ENCODE measurements at places on chromosomes 11 and 22.

DNA sequence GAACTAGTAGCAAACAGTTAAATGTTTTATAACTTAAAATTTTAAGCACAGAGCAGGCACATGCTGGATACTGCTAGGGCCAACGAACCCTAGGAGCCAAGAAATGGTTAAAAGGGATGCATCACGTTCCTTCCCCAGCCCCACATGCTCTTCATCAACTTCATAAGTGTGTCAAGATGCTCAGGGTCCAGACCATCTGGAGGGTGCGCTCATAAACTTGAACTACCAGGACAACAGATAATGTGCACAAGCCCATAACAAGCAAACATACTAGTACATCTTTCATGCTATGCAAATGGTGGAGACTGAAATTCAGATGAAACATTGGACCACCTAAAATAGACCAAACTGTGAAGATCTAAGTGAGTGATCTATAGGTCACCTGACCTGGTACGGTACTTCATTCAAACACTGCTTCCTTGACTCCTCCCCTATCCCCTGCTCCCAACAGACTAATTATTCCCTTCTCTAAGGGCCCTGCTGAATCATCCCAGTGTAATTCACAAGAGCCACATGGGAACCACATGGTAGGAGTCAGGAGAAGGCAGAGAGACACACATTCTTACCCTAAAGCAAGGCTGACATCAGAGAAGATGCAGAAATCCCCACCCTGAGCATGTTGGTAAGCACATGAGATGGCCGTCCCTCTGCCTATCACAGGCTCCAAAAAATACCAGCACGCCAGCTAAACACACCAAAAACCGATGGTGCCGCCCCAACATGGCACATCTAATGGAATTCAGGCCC, 83.9 kb downstream of the ETS1 start:
- DNase-seq, result no peak

- DNase-seq, result no peak
Measured at GRCh38 chr11:10376061-10376460, 71.2 kb downstream of the ADM start.

GRCh38 chr11:65425971-65426838, 3.6 kb downstream of the NEAT1 start:
- DNase-seq, result peak; percentile 88

DNA sequence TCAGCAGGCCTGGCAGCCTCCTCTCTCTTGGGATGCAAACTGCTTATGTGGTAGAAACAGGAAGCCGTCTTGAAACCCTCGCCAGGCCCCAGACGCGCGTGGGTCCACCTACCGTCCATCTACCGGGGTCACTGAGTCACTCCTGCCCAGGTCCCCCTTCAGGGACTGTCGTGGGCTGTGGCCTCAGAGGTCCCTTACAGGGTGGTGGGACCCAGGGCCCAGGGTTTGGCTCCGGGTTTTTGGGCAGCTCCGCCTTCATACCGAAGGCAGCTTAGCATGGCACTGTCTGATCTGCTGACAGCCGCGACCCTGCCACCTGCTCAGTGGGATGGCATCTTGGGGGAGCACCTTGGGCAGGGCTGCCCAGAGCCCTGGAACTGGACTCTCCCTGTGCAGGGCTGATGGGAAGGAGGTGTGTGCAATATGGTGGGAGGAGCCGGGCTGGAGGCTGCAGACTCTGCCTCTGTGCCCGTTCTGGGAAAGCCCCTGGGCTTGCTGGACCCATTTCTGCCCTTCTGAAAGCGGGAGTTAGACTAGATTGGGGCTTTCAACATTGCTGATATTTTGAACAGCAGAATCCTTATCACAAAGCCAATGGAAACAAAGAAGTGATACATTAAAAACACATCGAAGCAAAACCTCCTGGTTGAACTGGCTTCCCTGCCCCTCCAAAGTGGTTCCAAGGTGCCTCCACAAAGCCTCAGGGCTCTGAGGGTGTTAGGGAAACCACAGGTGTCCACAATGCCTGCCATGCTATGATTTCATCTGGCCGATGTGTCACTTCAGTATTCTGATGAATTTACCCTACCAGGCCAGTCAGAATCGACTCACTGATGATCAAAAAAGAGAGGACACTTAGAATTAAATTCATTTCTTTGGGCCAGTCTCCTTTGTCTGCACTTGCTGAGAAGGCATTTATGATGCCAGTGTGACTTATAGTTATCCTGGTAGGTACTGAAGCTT, 316.5 kb downstream of the KIRREL3 start:
- DNase-seq, result no peak

DNA sequence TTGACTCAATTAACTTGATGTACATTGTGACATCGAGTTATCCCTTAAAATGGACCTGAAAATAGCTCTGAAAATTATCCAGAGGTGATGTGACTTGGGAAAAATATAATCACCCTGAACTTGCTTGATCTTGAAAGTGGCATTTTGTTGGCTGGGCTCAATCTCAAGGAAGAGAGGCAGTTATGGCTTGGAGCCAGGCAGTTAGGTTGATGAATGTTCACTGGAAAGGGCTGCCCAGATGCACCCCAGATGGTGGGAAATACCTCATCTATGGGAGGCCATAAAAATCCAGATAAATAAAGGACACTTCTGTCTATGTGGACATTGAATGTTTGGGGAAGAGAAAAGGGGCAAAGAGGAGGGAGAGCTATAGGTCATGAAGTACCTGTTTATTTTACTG, 55.7 kb upstream of the OR5AN1 start:
- no peak for DNase-seq

DNA sequence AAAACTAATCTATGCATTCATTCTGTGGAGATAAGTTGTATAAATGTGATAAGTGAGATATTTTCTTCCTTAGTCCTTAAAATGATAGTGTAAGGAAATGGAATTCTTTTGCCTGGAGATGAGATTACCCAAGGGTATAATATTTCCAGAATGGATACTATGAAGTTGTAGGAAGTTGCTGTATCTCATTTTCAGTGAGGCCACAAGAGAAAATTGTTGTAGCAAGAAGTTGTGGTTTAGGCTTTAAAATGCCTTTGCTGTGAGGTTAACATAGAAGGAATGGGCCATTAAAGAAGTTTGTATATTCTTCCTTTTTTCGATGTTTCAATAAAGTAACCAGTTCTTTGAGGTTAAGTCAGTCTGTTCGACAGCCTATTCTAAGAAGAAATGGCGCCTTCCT, 50.7 kb upstream of the LIN7C start:
- DNase-seq, result no peak

DNA sequence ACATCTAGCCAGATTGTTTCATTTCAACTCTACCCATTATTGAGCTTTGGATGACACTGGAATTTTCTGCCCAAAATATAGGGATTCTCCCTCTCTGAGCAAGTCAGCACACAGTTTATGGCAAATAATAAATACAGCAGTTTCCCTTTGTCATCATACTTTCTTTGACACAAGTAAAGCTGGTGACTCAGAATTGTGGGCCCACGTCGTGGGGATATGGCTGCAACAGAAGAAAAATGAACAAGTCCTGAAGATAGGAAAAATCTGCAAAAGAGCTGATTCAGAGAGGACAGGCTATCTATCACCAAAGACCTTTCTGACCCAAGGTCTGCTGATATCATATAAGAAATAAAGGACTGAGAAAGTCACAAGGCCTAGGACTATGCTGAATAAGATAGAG, 236.3 kb upstream of the ZC3H12C start:
- no peak for DNase-seq

- DNase-seq, result no peak
Measured at GRCh38 chr22:47409539-47410275, 647.3 kb downstream of the TBC1D22A start.

- DNase-seq, result no peak
Measured at GRCh38 chr22:26983311-26983710, 325.9 kb downstream of the MIAT start.

- no peak for DNase-seq
Measured at GRCh38 chr11:3162410-3163240, 2.5 kb downstream of the OSBPL5 start.

DNA sequence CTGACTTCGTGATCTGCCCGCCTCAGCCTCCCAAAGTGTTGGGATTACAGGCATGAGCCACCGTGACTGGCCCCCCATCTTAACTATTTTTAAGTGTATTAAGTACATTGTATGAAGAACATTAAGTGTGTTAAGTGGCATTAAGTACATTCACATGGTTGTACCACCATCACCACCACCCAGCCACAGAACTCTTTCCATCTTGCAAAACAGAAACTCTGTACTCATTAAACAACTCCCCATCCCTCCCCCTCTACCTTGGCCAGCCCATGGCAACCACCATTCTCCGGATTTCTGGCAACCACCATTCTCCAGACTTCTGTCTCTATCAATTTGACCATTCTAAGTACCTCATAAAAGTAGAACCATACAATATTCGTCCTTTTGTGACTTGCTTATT, 17.8 kb upstream of the PEX26 start:
- no peak for DNase-seq

- no peak for DNase-seq
Measured at GRCh38 chr11:134636071-134636470, 224.0 kb upstream of the B3GAT1 start.

DNA sequence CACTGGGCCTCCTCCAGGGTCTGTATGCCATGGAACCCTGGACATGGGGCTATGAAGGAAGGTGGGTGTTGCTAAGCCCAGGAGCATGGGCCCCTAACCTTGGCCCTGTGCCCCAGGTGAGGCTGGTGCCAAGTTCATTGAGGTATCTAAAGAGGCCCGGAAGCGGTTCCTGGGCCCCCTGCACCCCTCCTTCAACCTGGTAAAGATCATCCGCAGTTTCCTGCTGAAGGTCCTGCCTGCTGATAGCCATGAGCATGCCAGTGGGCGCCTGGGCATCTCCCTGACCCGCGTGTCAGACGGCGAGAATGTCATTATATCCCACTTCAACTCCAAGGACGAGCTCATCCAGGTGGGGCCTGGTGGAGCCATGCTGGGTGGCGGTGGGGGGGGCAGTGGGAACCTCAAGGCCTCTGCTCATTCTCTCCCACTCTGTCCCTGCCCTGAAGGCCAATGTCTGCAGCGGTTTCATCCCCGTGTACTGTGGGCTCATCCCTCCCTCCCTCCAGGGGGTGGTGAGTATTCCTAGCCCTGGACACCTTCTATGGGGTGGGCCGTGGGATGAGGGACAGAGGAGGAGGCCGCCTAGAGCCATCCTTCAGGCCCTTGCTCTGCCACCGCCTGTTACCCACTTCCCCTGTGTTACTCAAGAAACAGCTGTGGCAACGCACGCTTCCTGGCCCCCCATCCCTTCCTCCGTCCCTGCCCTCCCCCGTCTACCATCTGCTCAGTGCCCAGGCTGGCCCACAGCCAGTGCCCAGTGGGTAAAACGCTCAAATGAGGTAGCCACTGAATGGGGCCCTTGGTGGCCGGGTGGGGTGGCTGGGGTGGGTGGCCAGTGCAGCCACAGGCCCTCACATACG, 3.0 kb downstream of the PNPLA2 start:
- no peak for DNase-seq

DNA sequence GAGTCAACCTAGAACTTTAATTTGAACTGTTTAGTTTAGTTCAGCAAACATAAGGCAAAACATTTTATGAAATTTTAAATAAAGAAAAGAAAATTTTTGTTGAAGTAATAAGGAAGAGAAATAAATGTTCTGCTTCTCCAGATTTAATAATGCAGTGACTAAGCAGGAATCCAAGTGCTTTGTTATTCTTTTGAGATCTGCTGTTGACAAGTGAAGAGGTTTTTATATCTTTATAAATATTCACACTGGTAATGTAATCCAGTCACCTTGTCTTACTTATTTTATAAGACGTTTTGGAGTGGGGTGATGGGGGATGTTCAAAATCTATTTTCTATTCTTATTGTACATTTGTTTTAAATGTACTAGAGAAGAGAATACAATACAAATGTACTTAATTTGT, 725.9 kb upstream of the CCDC179 start:
- DNase-seq, result no peak

DNA sequence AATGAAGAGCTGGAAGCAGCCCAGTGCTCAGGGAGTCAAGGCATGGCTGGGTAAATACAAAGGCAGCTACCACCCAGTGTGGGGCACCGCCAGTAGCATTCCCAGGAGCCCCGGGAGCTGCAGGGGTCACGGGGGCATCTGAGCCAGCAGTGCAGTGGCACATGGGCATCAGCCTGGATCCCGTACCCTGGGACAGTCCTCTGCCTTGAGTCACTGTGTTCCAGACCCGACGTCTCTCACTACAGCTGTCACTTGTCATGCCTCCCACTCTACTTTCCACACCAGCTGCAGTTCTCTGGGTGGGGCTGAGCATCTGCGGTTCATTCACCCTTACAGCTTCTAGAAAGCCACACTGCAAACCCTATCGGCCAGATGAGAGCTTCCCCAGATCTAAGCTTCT, 29.6 kb downstream of the DHCR7 start:
- no peak for DNase-seq

DNA sequence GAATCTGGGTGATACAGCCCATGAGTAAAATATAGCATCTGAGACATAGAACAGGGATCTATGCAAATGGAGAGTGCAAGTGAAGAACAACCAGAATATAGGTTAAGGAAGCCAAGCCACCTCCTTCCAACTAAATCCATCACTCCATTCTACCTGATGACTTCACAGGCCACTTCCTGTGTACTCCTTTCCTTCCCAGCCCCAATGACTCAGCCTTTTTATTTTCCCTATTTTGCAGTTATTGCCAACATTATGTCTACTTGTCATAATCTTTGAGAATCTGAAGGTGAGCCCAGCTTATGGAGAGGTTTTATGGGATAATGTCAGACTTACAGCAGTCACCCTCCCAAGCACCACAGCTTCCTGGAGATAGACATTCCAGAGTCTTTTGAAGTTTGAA, 1.4 kb upstream of the OR52M1 start:
- no peak for DNase-seq

DNA sequence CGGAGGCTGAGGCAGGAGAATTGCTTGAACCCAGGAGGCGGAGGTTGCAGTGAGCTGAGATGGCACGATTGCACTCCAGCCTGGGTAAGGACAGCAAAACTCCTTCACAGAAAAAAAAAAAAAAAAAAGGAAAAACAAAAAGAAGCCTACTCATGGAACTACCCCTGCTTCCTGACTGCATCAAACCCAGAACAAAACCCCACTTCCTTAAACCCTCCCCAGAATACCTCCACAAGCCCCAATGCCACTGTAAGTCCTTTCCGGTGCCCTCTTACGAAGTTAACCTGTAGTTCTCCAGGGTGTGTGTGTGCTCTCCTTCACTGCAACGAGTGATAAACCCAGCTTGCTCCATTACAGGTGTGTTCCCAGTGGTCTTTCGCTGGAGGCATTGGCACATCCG, 8.6 kb upstream of the TOLLIP start:
- DNase-seq, result no peak

- no peak for DNase-seq
Measured at GRCh38 chr11:61258546-61258945, 17.6 kb downstream of the PGA5 start.

DNA sequence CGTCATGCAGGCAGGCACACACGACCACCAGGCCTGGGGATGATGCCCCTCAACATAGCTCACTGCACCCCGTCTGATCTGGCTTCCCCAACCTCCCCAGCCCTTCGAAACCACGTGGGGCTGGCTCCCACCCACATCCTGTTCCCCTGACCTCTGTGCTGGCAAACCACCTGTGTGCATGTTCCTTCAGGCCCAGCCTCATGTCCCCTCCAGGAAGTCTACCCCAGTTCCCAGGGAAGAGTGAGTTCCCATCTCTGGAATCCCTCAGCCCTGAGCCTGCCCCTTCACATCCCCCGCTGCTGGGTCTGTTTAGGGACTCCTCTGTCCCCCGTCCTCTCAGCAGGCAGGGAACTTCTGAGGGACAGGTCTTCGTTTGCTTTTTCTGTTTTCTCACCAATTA, 7.1 kb downstream of the SLC7A4 start:
- no peak for DNase-seq

- DNase-seq, result no peak
Measured at GRCh38 chr11:111297696-111298095, 650 bp upstream of the POU2AF3 start.

- DNase-seq, result peak; percentile 100
Measured at GRCh38 chr11:121417055-121417551, 35.0 kb upstream of the SORL1 start.

- DNase-seq, result no peak
Measured at GRCh38 chr11:111370902-111371578, 8.0 kb downstream of the POU2AF1 start.

All from KBM-7 (cell line).